ENCODE measurements at places on chromosomes 4 and X.

GRCh38 chr4:88333741-88334405 is 44.8 kb upstream of the HERC6 start:
- no peak overlapping the region for H3K27ac ChIP-seq
- no peaks in the 10 kb centered on the region for H3K36me3 ChIP-seq
- H3K4me3 ChIP-seq = no peak overlapping the region
- H3K4me1 ChIP-seq = no peaks in the 10 kb centered on the region
- no peak for DNase-seq

DNA sequence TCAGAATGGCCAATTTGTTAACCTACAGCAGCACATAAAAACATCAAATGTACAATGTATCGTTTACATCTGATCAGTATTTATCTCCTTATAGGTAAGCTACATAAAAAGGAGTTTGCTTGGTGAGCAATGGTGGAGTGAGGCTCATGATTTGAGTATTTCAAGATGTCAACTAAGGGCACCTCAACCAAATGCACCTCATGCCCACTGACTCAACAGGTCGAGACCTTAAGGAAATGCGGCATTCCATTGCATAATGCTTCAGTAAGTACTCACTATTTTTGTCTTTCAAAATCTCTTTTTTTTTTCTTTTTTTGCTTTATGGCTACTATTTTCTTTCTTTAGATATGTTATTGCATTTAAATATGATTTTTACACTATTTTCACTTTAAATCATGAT is 181.0 kb upstream of the TLL1 start:
- no peak for DNase-seq
- H3K4me1 ChIP-seq = no peaks in the 10 kb centered on the region
- H3K4me3 ChIP-seq = no peak overlapping the region
- H3K36me3 ChIP-seq = no peaks in the 10 kb centered on the region
- H3K27me3 ChIP-seq = no peaks in the 10 kb centered on the region

- no peak overlapping the region for H3K27ac ChIP-seq
- no peaks in the 10 kb centered on the region for H3K36me3 ChIP-seq
- H3K4me1 ChIP-seq = no peaks in the 10 kb centered on the region
- H3K27me3 ChIP-seq = no peaks in the 10 kb centered on the region
These were observed 38.7 kb downstream of the GABRA4 start for GRCh38 chr4:46954643-46955042.

- no peak overlapping the region for H3K4me3 ChIP-seq
- no peak for DNase-seq
- no peak overlapping the region for H3K27ac ChIP-seq
- no peaks in the 10 kb centered on the region for H3K4me1 ChIP-seq
- H3K36me3 ChIP-seq = no peaks in the 10 kb centered on the region
- H3K27me3 ChIP-seq = no peaks in the 10 kb centered on the region
These were observed 212.5 kb upstream of the CXorf66 start for GRCh38 chrX:140177821-140178220.

GRCh38 chr4:6402566-6403399 is 69.6 kb downstream of the PPP2R2C start:
- no peaks in the 10 kb centered on the region for H3K27me3 ChIP-seq
- no peaks in the 10 kb centered on the region for H3K36me3 ChIP-seq
- no peak overlapping the region for H3K27ac ChIP-seq
- no peak for DNase-seq
- H3K4me1 ChIP-seq = no peaks in the 10 kb centered on the region

DNA sequence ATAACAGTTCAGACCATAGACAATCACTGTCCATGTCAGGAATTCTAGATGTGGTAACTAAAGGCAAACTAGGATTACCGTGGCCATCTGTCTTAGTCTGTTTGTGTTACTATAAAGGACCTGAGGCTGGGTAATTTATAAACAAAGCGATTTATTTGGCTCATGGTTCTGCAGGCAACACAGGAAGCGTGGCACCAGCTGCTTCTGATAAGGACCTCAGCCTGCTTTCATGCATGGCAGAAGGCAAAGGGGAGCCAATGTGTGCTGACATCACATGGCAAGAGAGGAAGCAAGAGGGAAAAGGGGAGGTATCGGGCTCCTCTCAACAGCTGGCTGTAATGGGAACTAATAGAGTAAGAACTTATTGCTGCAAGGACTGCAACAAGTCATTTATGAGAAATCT is 376.7 kb downstream of the GPM6A start:
- no peaks in the 10 kb centered on the region for H3K4me1 ChIP-seq
- no peak overlapping the region for H3K4me3 ChIP-seq
- no peaks in the 10 kb centered on the region for H3K36me3 ChIP-seq
- no peaks in the 10 kb centered on the region for H3K27me3 ChIP-seq

GRCh38 chr4:86482306-86483172 is 111.6 kb upstream of the PTPN13 start:
- no peak overlapping the region for H3K4me3 ChIP-seq
- no peak for DNase-seq
- H3K27ac ChIP-seq = no peak overlapping the region
- H3K36me3 ChIP-seq = no peaks in the 10 kb centered on the region

DNA sequence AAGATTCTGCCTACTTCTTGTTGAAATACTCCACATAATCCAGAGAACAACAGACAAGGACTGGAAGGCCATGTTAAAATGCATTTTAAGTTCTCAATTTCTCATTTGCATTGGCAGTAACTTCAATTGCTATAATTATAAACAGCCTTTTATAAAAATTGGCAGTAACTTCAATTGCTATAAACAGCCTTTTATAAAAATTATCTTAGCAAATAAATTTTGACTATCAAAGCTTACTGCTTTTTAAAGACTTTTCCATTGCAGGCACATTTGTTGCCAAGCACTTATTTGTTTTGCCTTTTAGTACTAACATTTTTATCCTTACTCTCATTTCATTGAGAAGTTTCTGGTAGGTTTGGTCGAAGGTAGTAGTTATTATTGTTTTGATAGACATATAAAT is 17.8 kb downstream of the SCFD2 start:
- H3K4me1 ChIP-seq = no peaks in the 10 kb centered on the region
- H3K4me3 ChIP-seq = no peak overlapping the region
- no peak overlapping the region for H3K27ac ChIP-seq
- H3K27me3 ChIP-seq = no peaks in the 10 kb centered on the region

- no peak overlapping the region for H3K4me3 ChIP-seq
- H3K27ac ChIP-seq = no peak overlapping the region
- DNase-seq = no peak
- H3K4me1 ChIP-seq = no peaks in the 10 kb centered on the region
- H3K36me3 ChIP-seq = no peaks in the 10 kb centered on the region
These were observed 45.0 kb upstream of the TNIP3 start for GRCh38 chr4:121209171-121209570.

Data from naive thymus-derived CD4-positive, alpha-beta T cell (primary cell).